Aorta (tissue), 5 donors: ENCODE measurements at places on chromosomes 5 and 9.

- DNase-seq, result no peak
Measured at GRCh38 chr5:62547945-62548630, 30.5 kb upstream of the LRRC70 start.

DNA sequence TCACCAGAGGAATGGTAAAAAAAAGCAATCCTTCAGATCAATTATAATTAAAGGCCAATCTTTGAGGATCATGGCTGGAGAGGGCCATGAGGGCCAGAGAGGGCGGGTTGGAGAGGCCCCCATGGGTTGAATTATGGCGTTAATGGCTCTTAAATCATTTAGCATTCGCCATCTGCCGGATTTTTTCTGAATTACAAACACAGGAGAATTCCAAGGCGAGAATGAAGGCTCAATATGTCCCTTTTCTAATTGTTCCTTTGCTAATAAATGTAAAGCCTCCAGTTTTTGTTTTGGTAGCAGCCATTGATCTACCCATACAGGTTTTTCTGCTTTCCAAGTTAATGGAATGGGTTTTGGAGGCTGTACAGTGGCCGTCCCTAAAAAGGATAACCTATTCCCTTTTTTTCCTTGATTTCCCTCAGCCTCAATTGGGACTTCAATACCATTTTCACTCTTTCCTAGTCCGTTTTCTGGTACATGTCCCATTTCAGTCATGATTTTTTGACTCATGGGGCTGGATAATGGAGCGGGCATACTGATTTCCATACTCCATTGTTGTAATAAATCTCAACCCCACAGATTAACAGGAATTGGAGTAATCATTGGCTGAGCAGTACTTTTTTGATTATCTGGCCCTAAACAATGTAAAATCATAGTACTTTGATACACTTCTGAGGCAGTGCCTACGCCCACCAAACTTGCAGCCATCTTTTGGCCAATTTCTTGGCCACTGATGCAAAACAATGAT lies 6.7 kb upstream of the TMEM141 start:
- no peak for DNase-seq

- no peak for DNase-seq
Measured at GRCh38 chr9:88685966-88686365, 151.0 kb downstream of the NXNL2 start.

DNA sequence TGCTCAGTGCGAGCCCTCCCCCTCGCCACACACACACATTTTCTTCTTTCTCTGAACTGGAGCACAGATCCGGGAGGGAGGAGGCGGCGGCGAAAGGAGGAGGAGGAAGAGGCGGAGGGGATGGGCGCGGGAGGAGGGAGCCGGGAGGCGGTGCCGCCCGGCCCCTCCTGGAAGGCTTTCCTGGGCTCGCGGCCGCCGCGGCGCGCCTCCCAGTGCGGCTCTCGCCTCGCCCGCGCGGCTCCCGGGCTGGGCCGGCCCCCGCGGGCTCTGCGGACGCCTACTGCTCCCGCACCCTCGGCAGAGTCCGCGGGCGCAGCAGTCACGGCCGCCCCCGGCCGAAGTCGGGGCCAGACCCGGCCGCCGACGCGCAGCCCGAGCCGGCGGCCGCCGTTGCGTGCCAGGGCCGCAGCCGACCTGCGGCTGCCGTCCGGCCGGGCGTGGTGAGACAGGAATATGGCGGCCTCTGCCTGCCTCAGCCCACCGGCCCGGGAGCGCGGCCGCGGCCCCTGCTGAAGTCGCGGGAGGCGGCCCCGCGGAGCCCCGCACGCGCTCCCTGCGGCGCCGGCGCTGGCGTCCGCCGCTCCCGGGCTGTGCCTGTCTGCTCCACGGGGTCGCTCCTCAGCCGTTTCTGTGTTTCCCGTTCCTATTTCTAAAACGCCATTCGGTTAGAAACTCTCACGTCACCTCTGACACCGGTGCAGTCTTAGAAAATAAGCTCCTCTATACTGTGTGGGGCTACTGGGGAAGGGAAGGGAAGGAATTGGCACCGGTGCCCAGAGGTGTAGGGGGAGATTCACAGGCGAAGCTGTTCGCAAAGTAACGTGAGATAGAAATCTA lies 500 bp upstream of the GNAQ start:
- peak; percentile 97 for DNase-seq

DNA sequence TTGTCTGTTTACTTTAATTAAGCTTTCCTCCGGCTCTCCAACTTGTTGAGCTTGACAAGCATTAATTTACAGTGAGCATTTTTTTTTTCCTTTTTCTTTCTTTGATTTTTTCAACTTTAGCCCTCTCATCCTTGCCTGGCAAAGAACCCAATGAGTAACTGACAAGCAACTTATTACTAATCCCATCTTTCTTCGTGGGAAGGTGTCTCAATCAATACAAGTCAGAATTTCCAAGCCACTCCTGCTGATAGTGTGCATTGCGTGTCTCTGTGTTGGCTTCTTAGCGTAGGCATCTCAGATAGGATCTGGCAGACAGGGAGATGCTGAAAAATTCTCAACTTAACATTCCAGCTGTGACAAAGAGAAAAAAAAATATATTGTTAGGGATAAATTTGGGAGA lies 527.7 kb upstream of the WWC1 start:
- DNase-seq, result no peak
